ENCODE measurements at places on chromosomes 7 and 10. TPM values are rescaled to one million over a fixed set of nuclear protein-coding genes. Genes with fewer than 3 reads are reported as not detected.
A peak's percentile ranks its signal among the peaks of the same experiment; 100 is the strongest.

GRCh38 chr7:5439572-5440496 is 16.2 kb upstream of the TNRC18 start:
- DNase-seq = peak; percentile 3

DNA sequence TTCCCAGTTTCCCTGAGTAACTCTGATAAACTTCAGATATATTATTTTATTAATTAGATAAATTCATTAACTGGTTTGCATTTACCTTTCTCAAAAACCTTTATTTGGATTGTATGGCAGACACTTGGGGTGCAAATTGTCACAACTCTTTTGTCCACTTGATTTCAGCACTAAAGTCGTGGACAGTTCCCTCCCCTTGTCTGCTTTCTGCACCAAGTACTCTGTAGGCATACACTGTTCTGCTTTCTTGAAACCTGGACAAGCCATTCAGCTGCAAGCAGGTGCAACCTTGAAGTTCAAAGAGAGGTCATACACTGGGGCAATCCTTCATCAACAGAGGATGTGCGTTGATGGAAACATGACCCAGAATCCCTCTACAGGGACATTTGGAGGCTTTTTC is 162.9 kb downstream of the ARL5B start:
- peak; percentile 73 for DNase-seq

OGDHL gene
- 0.56 TPM for total RNA-seq

GLI3 gene
- 33.0 TPM for total RNA-seq

Data from neural progenitor cell (in vitro differentiated cells).